ENCODE measurements at places on chromosomes 6 and 20.
A peak's percentile ranks its signal among the peaks of the same experiment; 100 is the strongest.

- no peak overlapping the region for H3K4me3 ChIP-seq
- 0 out of 2 replicates have a peak, but pooled peaks cover 2% of the 10 kb centered on the region for H3K27me3 ChIP-seq
- no peaks in the 10 kb centered on the region for H3K36me3 ChIP-seq
- no peak overlapping the region for H3K27ac ChIP-seq
- DNase-seq: peak; percentile 34
Measured at GRCh38 chr20:14948416-14948815, 611.0 kb upstream of the FLRT3 start.

GRCh38 chr6:5034736-5035135, 30.9 kb upstream of the RPP40 start:
- H3K27me3 ChIP-seq: no peaks in the 10 kb centered on the region
- H3K36me3 ChIP-seq: no peaks in the 10 kb centered on the region
- H3K27ac ChIP-seq: no peak overlapping the region
- no peak overlapping the region for H3K4me3 ChIP-seq
- peaks cover 44% of the 10 kb centered on the region for H3K4me1 ChIP-seq
- DNase-seq: no peak

GRCh38 chr6:1749041-1749440, 139.3 kb downstream of the FOXC1 start:
- DNase-seq: no peak
- H3K36me3 ChIP-seq: no peaks in the 10 kb centered on the region
- no peak overlapping the region for H3K27ac ChIP-seq
- no peaks in the 10 kb centered on the region for H3K27me3 ChIP-seq
- H3K4me3 ChIP-seq: no peak overlapping the region

DNA sequence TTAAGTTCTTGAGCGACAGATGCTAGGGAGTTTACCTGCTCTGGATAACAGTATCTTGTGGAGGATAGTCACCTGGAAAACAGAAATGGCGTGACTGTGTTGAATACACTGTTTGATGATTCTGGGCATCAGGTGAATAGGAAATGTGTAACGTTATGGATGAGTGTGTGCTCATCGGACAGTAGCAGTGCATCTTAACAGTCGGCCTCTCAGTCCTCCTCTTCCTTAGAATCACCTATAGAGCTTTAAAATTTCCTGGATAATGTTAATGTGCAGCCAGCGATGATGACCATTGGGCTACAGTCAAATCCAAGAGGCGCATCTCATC, 217.7 kb downstream of the OR2B2 start:
- peaks cover 27% of the 10 kb centered on the region for H3K4me1 ChIP-seq
- H3K36me3 ChIP-seq: 0 out of 2 replicates have a peak, but pooled peaks cover 1% of the 10 kb centered on the region
- DNase-seq: no peak
- H3K27ac ChIP-seq: peak overlapping the region; percentile 71
- no peaks in the 10 kb centered on the region for H3K27me3 ChIP-seq
- H3K4me3 ChIP-seq: peak overlapping the region; percentile 90

DNA sequence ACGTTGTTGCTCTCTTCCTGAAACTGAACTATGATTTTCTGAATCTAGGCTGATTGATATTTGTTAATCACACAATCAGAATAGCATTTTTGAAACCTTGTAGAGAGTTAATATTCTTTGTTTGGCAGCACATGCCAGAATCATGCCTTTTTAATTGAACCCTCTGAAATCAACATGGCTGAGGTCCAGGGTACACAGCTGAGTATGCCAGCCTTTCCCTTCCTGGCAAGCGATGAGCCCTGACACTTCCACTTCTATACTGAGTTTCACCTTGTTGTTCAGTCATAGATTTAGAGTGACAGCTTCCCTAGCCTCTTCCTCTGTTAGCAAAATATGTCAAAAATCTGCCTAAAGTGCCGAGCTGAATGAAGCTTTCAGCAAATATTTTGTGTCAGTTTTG, 6.8 kb downstream of the HDDC2 start:
- peaks cover 6% of the 10 kb centered on the region for H3K4me1 ChIP-seq
- no peak overlapping the region for H3K27ac ChIP-seq
- peaks cover 9% of the 10 kb centered on the region for H3K36me3 ChIP-seq
- no peak for DNase-seq

- no peaks in the 10 kb centered on the region for H3K4me1 ChIP-seq
- DNase-seq: no peak
- H3K27ac ChIP-seq: no peak overlapping the region
- H3K36me3 ChIP-seq: no peaks in the 10 kb centered on the region
- H3K4me3 ChIP-seq: no peak overlapping the region
Measured at GRCh38 chr6:107280791-107281190, 165.5 kb upstream of the BEND3 start.

DNA sequence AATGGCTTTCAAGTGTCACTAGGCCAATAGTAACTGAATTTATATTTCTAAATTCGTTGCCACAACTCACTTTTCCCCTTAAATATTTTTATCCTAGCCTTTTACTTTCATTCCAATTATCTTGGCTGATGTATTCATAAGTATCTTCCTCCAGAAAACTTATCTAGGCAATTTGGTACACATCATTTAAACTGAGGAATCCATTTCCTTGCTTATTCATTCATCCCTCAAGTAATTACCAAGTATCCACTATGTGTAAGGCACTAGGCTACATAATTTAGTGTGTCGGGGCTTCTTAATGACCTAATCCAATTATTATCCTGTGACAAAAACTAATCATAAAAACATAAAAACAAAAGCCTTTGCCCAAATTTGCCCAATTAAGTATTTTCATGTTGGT, 258.3 kb upstream of the TCF21 start:
- no peaks in the 10 kb centered on the region for H3K27me3 ChIP-seq
- H3K36me3 ChIP-seq: no peaks in the 10 kb centered on the region
- H3K4me3 ChIP-seq: no peak overlapping the region
- no peak for DNase-seq

GRCh38 chr6:17494177-17494576, 100.8 kb downstream of the CAP2 start:
- no peak overlapping the region for H3K4me3 ChIP-seq
- peaks cover 8% of the 10 kb centered on the region for H3K4me1 ChIP-seq
- no peak overlapping the region for H3K27ac ChIP-seq
- H3K36me3 ChIP-seq: peaks cover 2% of the 10 kb centered on the region
- no peak for DNase-seq

DNA sequence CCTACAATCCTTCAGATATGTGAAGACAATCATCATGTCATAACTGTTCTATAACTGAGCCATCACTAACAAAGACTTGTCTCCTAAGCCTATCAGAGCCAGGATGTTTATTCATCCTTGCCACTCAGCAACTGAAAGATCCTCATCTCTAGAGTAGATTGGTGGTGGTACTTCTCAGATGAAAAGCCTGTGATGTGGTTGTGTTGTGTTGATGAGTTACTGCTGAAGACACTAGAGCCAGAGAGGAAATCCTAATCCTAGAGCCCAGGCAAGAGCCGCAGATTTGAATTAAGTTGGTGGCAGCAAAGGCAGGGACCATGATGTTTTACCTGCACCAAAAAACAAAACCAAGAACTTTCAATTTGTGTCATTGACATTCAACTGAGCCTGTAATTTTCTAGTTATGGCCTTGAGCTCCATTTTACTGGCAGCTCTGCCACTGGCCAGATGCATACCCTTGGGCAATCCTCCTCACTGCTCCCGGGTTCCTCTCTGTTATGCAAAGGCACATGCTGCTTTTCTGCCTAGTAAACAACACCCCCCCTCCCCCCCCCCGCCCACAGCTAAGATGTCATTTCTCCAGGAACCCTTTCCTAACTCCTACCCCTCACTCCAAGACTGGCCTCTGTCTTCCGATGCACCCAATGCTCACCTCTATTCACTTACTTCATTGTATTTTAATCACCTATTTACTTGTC, 50.2 kb upstream of the REV3L start:
- DNase-seq: no peak
- no peak overlapping the region for H3K4me3 ChIP-seq
- H3K4me1 ChIP-seq: peaks cover 30% of the 10 kb centered on the region
- H3K36me3 ChIP-seq: no peaks in the 10 kb centered on the region
- no peaks in the 10 kb centered on the region for H3K27me3 ChIP-seq

- no peak for DNase-seq
- H3K4me1 ChIP-seq: peaks cover 15% of the 10 kb centered on the region
- no peaks in the 10 kb centered on the region for H3K36me3 ChIP-seq
- 0 out of 2 replicates have a peak, but pooled peaks cover 3% of the 10 kb centered on the region for H3K27me3 ChIP-seq
- H3K4me3 ChIP-seq: no peak overlapping the region
- H3K27ac ChIP-seq: no peak overlapping the region
Measured at GRCh38 chr20:48613926-48614325, 213.9 kb downstream of the PREX1 start.

DNA sequence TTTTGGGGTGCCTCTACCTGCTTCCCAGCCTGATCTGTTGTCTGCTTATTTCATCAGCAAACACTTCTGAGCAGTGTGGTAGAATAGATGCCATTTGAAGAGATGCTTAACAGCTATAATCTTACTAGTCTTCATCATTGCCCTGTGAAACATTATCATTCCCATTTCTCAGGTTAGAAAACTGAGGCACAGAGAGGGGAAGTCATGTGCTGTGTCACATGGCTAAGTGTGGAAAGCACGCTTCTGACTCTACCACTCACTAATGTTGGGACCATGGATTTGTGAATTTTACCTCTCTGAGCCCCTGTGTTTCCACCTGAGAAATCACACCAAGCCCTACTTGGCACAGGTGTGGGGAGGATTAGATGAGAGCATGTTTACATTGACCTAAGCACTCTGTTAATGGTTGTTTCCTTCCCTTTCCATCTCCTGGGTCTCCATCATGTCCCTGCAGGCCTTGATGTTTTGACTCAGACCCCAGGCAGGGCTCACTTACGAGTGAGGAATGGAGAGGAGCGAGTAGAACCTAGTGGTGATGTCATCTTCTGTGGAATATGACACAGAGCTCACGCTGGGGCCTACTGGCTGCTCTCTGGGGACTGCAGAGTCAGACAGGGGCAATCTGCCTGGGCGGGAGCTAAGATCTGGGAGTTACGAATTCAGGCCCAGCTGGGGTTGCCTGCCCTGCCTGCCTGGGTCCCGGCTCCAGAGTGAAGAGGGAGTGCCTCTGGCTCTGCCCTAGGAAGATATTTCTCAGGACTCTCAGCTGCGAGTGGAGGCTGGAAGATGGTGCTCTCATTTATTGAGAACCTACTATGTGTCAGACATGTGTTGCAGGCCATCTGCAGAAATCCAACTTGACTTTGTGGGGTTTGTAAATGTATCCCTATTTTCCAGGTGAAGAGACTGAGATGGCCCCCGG, 64.3 kb downstream of the CDH22 start:
- peaks cover 5% of the 10 kb centered on the region for H3K27me3 ChIP-seq
- H3K4me3 ChIP-seq: no peak overlapping the region

GRCh38 chr6:42572523-42572922, 8.7 kb downstream of the UBR2 start:
- no peak overlapping the region for H3K4me3 ChIP-seq
- H3K4me1 ChIP-seq: peaks cover 25% of the 10 kb centered on the region
- no peak overlapping the region for H3K27ac ChIP-seq
- no peak for DNase-seq

DNA sequence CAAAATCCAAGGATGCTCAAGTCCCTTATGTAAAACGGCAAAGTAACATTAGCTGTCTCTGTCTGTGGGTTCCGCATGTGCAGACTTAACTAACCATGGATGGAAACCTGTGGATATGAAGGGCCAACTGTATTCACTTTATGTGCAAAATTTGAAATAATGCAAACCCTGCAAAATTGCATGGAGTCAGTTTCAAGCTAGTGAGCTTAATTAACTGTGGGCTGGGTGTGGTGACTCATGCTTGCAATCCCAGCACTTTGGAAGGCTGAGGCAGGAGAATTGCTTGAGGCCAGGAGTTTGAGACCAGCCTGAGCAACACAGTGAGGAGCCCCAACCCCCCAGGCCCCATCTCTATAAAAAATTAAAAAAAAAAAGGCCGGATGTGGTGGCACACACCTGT, 81.4 kb downstream of the ANKS1A start:
- no peaks in the 10 kb centered on the region for H3K27me3 ChIP-seq
- H3K27ac ChIP-seq: no peak overlapping the region
- DNase-seq: no peak
- no peak overlapping the region for H3K4me3 ChIP-seq

DNA sequence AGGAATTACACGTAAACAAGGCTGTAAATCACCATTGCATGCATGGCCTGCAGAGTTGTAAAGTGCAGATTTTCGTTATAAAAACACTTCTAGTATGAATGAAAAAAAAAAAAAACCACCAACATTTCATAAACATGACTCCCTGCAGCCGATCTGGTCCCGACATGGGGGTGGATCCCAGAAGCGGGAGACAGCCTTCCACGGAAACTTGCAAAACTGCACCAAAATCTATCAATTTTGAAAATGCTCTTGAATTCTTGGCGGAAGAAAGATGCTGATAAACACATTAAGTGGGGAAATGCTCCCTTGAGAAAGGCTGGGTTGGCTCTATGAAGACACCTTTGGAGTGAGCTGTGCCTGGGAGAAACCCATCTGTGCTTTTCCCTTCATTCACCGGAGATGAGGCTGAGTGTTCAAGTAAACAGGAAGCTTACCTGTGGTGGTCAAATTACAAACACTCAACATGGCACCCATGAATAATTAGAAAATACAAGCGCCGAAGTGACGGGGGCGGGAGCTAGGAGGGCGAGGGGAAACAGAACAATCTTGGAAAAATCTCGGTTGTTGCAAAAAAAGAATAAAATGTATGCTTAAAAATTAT, 845 bp upstream of the ANKRD60 start:
- no peaks in the 10 kb centered on the region for H3K4me1 ChIP-seq
- no peak for DNase-seq
- H3K36me3 ChIP-seq: no peaks in the 10 kb centered on the region
- no peaks in the 10 kb centered on the region for H3K27me3 ChIP-seq

- peak; percentile 52 for DNase-seq
- no peaks in the 10 kb centered on the region for H3K27me3 ChIP-seq
- H3K36me3 ChIP-seq: no peaks in the 10 kb centered on the region
- no peak overlapping the region for H3K4me3 ChIP-seq
Measured at GRCh38 chr6:114419175-114419574, 76.4 kb upstream of the HS3ST5 start.

- H3K27me3 ChIP-seq: no peaks in the 10 kb centered on the region
- no peak for DNase-seq
- H3K36me3 ChIP-seq: no peaks in the 10 kb centered on the region
- no peak overlapping the region for H3K27ac ChIP-seq
- no peaks in the 10 kb centered on the region for H3K4me1 ChIP-seq
Measured at GRCh38 chr6:150291968-150292710, 76.7 kb upstream of the IYD start.

- H3K4me1 ChIP-seq: no peaks in the 10 kb centered on the region
- H3K4me3 ChIP-seq: no peak overlapping the region
- H3K27me3 ChIP-seq: peaks cover 4% of the 10 kb centered on the region
- no peaks in the 10 kb centered on the region for H3K36me3 ChIP-seq
Measured at GRCh38 chr20:22762576-22763256, 178.3 kb upstream of the FOXA2 start.

DNA sequence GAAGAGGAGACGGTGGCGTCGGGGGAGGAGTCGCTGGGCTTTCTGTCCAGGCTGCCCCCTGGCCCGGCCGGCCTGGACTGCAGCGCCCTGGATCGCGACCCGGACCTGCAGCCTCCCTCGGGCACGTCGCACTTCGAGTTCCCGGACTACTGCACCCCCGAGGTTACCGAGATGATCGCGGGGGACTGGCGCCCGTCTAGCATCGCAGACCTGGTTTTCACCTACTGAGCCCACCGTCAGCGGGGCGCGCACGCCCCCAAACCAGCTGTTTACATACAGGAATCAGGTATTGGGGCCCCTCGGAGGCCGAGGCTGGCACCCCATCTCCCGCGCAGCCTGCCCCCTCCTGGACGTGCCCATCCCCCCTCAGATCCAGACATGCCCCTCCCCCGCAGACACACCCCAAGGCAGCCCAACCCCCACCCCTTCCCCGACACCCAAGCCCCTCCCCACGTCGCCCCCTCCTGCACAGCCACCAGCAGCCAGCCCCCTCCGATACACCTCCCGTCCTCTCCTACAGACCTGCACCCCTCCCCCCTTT, 1.4 kb downstream of the SOX12 start:
- H3K4me3 ChIP-seq: peak overlapping the region; percentile 96
- H3K36me3 ChIP-seq: peaks cover 9% of the 10 kb centered on the region
- DNase-seq: no peak
- no peaks in the 10 kb centered on the region for H3K27me3 ChIP-seq
- H3K27ac ChIP-seq: peak overlapping the region; percentile 94
